EH (cell line): ENCODE measurements at places on chromosomes 13 and 19.
A peak's percentile ranks its signal among the peaks of the same experiment; 100 is the strongest.

DNA sequence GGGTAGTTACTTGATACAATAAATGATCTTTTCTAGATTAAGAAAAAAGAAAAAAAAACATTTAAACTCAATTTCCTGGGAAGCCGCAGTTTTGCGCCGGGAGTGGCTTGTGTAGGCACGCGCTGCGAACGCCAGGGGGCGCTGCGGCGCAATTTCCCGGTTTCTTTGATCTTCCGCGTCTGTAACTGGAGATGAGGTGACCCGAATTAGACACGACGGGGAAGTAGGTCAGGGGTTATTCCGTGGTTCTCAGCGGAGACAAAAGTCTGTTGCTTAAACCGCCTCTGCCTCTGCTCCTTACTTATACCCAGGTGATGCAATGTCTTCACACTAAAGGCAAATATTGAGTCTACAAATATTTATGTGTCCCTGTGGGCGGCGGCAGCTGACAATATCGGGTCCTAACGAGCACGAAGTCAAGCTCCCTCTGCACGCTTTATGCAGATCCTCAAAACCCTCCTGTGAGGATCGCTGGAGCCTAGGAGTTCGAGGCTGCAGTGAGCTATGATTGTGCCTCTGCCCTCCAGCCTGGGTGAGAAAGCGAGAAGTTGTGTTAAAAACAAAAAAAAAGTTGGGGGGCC, 15.2 kb downstream of the STXBP2 start:
- peak; percentile 66 for DNase-seq

DNA sequence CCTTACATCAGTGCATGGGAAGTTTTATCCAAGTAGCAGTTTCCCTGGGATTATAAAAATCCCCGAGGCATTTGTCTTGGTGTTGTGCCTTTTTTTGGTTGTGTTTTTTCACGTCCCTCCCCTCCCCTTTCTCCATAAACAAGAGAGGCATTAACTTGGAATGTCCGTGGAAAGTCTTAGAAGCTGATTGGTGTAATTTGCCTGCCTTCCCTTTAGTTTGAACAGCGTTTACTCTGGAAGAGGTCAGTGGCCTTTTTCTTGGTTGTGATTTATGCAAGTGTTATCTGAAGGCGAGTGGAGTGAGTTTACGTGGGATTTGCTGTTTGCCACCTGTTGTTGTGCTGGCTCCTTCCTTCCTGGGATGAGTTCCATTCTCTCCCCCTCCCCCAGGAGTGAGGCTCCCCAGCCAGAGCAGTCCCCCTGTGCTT, 7.2 kb downstream of the ACTN4 start:
- peak; percentile 93 for DNase-seq

DNA sequence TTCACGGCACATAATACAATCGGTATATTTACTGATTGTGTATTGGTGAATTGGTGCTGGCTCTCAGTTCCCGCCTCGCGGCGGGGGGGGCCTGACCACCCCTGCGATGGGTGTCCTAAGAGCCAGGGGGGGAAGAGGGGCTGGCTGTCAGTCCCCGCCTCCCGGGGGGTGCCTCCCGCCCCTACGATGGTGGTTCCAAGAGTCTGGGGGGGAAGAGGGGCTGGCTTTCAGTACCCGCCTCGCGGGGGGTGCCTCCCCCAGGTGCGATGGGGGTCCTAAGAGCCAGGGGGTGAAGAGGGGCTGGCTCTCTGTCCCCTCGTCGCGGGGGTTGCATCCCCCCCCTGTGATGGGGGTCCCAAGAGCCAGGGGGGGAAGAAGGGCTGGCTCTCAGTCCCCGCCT, 2321.8 kb upstream of the PCDH20 start:
- DNase-seq, result no peak

DNA sequence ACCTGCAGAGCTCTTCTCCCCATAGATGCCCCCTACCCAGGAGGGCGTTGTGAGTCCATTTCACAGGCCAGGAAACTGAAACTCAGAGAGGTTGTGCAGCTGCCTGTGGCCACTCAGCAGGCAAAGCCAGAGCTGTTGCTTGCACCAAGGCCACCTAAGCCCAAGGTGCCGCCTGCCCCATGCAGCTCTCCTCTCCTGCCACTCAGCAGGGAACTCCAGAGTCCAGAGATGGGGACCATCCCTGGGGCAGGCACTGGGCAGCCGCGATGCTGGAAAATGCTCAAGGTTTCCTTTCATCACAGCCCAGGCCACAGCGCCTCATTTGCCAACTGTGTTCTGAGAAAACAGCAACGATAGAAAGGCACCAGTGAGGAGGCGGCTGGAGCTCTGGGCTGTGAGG, 41.0 kb upstream of the PEPD start:
- DNase-seq, result no peak

DNA sequence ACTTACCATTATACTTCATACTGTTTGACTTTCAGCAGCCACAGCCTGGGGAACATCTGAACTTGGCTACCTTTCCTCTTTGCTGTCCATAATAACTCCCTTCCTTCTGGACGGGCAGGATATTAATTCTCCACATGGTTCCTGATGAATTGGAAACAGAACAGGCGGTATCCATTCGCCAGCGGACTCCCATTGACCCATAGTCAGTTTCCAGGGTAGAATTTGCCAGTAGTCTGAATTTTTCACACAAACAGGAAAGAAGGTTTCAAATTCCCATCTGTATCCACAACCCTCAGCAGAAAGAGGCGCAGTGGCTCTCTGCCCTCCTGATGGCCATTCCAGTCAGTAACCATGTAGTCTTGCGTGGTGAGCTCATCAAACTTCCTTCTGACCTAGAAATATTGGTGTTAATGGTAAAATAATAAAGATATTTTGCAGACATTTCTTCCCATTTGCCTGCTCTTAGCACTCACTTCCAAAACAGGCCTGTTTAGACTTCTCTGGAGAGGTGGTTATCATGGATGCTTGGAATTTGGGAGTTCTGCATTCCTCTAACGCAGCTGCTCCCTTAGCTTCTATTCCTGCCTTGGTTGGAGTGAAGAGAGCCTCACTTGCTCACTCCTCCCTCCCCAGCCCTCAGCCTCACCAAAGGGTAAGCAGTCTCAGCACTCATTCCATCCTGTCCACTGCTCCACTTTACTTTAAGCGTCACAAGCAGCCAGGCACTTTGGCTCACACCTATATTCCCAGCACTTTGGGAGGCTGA, 75.0 kb upstream of the OXGR1 start:
- DNase-seq, result no peak
